Mucosa of descending colon (tissue), 3 donors: ENCODE measurements at places on chromosomes 2 and 18. TPM values are rescaled to one million over a fixed set of nuclear protein-coding genes. Genes with fewer than 3 reads are reported as not detected.

Gene EVA1A
- total RNA-seq, result 0.72 TPM

DNA sequence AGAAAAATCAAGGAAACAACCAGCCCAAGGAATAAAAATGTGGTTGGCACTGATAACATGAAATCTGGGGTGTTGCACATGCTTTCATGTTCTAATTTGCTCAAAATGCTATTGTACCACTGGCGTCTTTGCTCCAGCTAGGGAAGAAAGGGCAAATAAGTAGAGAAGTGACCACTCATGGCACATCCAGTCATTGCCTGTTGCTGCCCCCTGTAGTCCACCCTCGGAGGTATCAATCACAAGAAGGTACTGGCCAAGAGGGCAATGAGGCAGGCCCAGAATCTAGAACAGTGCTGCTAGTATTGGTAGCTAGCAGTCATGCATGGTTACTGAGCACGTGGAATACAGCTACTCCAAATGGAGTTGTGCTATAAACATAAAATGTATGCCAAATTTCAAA, 213.4 kb downstream of the CDCA7 start:
- no peak for DNase-seq

Gene TBR1
- total RNA-seq, result not detected

DNA sequence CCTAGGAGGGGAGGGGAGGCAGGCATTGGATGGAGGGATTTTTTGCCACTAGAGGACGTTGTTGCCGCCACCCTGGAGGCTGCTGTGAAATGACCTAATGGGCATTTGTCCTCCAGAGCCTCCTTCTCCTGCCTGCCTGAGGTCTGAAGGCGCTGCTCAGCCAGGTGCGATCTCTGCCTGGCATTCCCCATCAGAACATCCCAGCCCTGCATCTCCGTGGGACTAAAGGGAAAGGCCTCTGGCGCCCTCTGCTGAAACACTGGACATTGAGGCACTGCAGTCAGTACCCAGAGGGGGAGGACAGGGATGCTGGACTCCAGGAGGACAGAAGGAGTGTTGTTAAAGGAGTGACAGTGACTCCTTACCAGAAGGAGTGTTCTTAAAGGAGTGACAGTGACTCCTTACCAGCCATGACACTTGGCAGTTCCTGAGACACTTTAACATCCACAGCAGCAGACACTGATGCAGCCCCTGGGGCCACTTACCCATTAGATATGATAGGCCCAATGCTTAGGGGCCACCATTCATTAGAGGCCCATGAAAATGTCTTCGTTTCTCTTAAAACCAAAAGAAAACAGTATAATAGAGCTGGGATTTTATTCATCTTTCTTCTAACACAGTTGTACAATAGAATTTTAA, 17.0 kb downstream of the THNSL2 start:
- DNase-seq, result peak; percentile 60

Gene SIGLEC15
- 0.16 TPM for total RNA-seq

Gene SPEG
- total RNA-seq, result 242 TPM

Gene SPP2
- total RNA-seq, result not detected

DNA sequence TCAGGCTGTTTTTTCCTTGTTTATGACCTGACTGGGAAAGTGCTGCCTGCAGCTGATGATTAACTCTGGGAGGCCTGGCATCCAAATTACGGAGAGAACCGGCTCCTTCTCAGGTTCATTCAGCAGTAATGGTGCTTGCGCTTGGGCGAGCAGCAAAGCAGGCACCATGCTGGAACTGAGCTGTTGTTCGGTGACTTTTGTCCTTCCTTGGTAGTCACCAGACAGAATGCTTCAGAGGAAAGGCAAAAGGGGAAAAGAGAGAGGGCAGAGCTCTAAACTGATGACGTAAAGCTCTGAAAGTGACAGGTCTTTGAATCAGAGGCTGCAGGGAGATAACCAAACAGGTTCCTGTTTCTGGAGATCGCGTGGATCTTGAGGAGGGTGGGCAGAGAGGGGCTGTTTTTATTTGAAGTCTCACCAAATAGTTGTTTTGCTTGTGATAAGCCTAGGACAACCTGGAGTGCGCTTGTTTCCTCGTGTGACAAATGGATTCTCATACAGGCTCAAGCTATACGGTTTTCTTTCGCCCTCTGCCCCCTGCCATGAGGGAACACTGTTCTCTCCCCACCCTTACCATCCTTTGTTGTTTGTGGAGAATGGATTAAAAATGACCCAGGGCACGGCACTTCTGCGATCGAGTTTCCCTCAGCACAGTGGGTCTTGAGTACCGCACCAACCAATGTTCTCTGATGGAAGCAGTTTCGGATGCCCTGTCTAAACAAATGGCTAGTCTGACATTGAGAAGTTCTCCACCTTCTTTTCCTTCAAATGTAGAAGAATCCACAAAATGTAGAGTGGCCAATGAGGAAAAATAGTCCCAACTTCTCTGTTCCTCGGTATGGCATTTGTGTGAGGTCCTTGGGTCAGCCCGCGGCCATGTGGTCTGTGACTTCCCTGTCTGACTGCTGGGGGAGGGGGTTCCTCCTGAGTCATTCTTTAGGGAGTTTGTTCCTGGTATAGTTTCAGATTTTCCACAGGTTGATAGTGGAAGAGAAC, 1.3 kb downstream of the RASGRP3 start:
- DNase-seq, result no peak

DNA sequence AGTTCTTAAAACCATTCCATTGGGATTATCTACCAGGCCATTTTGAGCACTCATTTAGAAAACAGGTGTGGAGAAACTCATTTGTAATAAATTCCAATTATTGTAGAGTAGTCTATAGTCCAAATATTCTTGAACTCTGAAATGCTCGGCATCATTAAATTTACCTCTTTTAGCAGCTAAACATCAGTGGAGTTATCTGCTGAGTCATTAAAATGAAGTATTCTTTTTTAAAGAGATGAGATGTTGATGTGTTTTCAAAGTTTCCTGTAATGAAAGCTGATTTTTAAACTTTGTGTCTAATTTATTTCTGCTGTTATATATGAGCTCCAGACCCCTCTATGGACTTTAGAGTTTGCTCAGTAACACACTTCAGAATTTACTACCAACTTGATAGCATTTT, 1635.2 kb downstream of the SUCLG1 start:
- no peak for DNase-seq

Gene FAM117B
- total RNA-seq, result 21.7 TPM

- DNase-seq, result no peak
Observed at GRCh38 chr18:41734917-41735316, 220.1 kb upstream of the PIK3C3 start.

DNA sequence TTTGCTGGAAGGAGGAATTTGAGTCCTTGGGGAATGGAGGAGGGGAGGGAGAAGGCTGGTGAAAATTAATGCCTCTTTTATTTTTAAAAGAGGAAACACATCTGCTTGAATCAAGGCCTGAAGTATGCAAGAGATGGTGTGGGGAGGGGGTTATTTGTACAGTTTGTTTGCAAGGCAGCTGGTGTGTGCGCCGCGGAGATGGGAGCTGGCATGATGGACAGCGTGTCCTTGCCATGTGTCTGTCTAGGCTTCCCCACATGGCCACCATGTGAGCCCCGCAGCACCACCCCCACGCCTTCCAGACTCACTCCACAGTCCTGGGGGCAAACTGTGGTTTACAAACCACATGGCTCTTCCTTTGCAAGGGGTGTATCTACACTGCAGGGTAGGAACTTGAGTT, 154.8 kb upstream of the APCDD1 start:
- DNase-seq, result no peak

Gene ABCG8
- total RNA-seq, result 0.49 TPM

DNA sequence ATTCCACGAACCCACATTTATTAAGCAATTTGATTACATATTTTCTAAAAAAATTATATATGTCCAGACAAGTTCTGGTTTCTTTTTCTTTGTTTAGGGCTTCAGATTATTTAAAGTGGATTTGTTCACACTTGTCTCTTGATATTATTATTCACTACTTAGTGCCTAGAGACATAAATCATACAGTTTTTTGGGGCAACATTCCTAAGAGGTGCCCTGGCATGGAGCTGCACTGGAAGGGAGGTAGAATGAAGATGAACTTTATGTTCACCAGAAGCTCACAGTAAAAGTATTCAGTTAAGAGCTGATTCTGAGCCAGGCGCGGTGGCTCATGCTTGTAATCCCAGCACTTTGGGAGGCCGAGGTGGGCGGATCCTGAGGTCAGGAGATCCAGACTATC, 762.7 kb upstream of the TMEFF2 start:
- no peak for DNase-seq

GRCh38 chr18:79802298-79802697, 4.6 kb downstream of the KCNG2 start:
- no peak for DNase-seq

Gene PROM2
- 44.0 TPM for total RNA-seq

GRCh38 chr2:36485521-36485920, 112.4 kb downstream of the FEZ2 start:
- no peak for DNase-seq

- no peak for DNase-seq
Observed at GRCh38 chr2:4656326-4656725, 953.0 kb downstream of the DCDC2C start.

DNA sequence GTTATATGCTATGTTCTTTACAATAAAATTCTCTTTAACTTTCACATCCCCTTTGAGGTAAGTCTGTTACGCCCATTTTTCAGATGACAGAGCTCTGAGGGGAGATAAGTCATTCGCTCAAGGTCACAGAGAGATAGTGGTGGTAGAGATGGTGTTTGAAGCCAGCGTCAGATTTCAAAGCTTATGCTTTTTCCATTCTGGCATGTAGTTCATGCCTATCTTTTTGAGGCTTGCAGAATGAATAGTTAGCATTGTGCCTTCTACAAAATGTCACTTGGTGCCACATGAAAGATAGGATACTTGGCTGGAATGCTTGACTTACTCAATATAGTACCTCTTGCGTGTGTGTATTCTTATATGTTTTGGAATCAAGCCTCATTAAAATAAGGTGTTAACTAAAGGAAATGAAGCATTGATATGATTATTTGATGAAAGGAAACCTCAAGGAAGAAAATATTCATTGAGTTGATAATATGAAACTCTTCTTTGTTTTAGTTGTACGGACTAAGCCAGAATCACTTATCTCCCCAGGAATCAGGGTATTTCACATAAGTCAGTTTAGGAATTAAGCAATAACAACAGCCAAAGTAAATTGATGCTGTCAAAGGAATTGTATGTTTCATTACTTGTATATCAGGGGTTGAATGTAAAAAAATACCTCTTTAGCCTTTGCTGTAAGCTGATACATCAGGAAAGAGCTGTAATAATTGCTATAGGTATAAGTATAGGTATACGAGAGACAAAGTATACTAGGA, 15.5 kb downstream of the SPATS2L start:
- no peak for DNase-seq

DNA sequence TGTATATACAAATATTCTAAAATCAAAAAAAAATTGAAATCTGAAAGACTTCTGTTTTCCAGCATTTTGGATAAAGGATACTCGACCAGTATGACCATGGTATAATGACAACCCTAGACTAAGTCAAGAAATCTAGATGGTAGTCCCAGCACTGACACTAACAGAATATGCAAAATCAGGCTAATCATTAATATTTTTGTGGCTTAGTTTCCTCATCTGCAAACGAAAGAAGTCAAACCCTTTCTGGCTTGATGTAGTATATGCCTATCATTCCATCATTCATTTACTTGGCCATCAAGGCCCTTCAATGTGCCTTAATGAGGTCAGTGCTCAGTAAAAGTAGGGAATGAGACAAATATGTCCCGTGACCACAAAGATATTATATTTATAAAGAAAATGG, 83.5 kb downstream of the NCKAP5 start:
- no peak for DNase-seq

- DNase-seq, result peak; percentile 65
Observed at GRCh38 chr2:27369471-27370025, 590 bp downstream of the EIF2B4 start.

GRCh38 chr18:42086288-42086687, 131.3 kb downstream of the PIK3C3 start:
- no peak for DNase-seq

GRCh38 chr2:146537477-146537876, 1307.4 kb upstream of the ACVR2A start:
- no peak for DNase-seq

Gene ZSWIM2
- not detected for total RNA-seq

DNA sequence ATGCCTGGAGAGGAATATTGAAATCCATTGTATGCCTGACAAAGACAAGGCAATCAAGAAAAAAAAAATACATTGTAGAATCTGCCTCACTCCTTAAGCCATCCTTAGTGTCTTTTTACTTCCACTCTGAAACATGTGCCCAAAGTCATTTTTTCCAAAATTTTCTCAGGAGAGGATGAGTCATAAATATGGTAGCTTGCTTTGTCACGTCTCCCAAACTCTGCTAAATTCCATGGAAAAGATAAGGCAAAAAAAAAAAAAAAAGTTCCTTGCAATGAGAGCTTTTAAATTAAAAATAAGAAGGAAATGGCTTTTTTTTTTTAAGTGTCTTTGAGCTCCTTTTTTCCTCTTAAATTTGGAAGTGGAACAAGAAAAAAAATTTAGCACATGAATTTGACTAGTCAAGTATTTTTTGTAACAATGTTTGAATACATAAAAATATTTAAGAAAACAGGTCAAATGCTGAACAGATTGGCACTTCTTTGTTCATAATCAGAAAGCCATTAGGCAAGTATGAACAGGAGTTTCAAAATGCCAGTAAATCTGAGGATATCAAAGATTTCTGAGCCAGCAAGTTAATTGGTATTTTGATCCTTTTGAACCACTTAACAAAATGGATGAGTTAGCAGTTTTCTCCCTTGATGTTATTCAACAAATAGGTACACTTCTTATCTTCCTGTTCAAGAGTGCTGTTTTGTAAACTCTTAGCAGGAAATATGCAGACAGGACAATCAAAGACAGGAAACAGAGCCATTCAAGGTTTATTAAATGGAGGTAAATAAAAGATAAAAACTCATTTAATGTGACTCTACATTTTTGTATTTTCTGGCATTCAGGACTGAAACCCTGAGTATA, 247.3 kb upstream of the SP5 start:
- no peak for DNase-seq

- DNase-seq, result no peak
Observed at GRCh38 chr2:75729861-75730260, 19.1 kb upstream of the GCFC2 start.

Gene ARHGEF33
- 0.29 TPM for total RNA-seq

GRCh38 chr2:9811679-9812511, 31.4 kb upstream of the TAF1B start:
- DNase-seq, result no peak

DNA sequence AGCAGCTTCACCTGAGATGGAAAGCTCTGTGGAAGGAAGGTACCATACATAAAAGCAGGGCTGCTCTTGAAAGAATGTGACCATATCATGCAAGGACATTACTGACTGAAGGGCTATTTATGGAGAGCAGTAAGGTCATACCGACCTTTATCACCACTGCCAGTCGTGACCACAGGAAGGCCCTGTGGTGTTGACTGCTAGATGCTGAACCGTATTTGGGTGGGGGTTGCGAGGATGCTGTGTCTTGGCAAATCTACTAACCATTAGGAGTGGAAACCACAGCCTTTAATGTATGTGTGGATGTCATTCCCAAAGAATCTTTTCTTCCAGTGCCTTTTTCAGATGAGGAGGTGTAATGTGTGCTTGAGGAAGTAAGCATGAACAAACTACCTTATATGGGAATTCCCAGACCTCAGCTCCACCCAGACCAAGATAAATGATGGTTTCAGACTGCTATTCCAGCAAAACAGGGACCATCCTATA, 60.8 kb downstream of the LIMS1 start:
- DNase-seq, result no peak

- no peak for DNase-seq
Observed at GRCh38 chr2:15892151-15892880, 48.0 kb upstream of the MYCN start.

Gene MOGAT1
- total RNA-seq, result 0.38 TPM

GRCh38 chr18:76275727-76276313, 219.2 kb downstream of the ZNF516 start:
- DNase-seq, result no peak
